ENCODE measurements at places on chromosomes 5 and 9.

DNA sequence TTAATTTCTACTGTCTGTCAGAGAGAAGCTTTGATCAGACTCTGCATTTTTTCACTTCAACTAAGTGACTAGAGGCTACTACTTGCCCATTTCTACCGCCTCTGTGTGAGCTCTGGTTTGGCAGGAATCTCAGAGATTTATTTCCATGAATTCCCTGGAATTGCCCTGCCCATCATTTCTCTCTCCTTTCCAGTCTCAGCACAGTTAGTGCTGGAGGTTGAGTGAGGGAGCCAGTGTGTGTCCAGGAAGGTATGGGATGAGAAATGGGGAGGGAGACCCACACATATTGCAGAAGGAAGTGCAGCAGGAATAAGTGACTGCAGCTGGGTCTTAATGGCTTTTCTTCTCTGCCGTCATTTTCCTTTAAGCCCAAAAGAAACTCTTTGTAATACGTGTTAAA is 443.1 kb upstream of the ZNF462 start:
- no peak for DNase-seq

GRCh38 chr5:160626322-160626721 is 204.7 kb downstream of the PTTG1 start:
- peak; percentile 84 for DNase-seq

DNA sequence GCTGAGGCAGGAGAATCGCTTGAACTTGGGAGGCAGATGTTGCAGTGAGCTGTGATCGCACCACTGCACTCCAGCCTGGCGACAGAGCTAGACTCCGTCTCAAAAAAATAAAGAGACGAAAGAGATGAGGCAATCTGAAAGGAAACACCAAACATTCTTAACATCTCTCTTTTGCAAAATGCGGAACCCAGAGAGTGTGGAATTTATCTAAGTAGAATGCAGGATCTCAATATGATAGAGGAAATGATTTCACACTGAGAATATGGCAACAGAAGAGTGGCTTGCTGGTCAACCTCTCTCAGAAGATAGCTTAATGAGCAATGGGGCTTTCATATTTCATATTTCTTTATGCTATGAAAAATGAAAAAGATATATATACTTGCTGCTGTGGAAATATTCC is 33.4 kb upstream of the PCA3 start:
- no peak for DNase-seq

- DNase-seq = no peak
Measured at GRCh38 chr9:118395415-118395814, 691.2 kb downstream of the TLR4 start.

All from NCI-H1436 (cell line).